Stimulated activated CD4-positive, alpha-beta T cell treated with anti-CD3 and anti-CD28 coated beads, Interleukin-12 subunit alpha, Interleukin-12 subunit beta, amount 100 ng/mL, for 24 hours (primary cell): ENCODE measurements at places on chromosomes 7 and 10.
A peak's percentile ranks its signal among the peaks of the same experiment; 100 is the strongest.

- DNase-seq, result no peak
These were observed 98.3 kb upstream of the C7orf33 start for GRCh38 chr7:148492157-148492860.

DNA sequence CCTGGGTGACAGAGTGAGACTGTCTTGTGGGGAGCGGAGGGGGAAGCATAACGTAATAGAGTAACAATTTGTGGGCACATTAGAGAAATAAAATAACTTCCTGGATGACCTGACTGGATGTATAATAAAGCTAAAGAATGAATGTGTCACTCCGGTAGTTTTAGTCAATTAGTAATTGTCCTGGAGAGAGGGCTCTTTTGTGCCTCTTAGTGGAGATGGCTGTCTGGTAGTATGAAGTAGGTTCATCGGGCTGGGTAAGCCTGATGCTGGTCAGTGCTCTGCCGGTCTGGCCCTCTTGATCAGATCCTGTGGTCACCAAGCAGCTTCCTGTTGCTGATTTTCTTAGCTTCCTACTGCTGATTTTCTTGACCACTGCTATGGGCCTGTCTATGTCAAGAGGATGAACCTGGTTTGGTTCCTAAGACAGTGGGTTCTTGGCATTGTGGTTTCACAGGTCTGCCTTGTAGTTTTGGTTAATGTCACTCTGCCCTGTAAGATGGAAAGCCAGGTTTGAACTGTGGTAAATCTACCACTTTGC lies 34.1 kb downstream of the ZRANB1 start:
- no peak for DNase-seq

GRCh38 chr10:43234471-43235041 lies 32.3 kb downstream of the RASGEF1A start:
- no peak for DNase-seq

GRCh38 chr10:2949948-2950354 lies 117.4 kb upstream of the PFKP start:
- DNase-seq, result peak; percentile 12

DNA sequence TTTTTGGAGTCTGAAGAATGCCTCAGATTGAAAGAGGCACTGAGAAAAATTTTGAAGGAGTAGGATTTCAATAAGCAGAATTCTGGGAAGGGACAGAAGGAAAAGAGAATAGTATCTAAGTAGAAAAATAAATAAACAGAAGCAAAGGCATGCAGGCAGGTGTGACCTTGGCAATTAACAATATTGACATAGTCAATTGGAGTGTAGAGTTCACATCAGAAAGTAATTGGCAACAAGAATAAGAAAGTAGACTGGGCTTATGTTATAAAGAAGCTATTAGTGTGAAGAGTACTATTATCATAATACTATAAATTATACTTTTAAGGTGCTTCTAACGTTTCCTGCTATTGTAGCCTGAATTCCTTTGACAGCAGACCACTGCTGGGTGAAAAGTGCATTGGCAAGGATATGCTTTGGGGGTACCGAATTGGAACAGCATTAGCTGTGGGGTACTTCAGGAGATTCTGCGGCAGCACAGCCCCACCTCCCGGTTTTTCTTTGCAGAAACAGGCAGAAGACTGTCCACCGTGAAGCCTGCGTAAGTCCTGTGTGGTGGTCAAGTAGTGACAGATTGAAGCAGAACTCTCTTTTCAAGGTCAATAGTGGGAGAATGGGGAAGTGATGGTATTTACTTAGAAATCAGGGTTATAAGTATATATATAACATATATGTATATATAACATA lies 357.0 kb downstream of the THSD7A start:
- DNase-seq, result no peak

DNA sequence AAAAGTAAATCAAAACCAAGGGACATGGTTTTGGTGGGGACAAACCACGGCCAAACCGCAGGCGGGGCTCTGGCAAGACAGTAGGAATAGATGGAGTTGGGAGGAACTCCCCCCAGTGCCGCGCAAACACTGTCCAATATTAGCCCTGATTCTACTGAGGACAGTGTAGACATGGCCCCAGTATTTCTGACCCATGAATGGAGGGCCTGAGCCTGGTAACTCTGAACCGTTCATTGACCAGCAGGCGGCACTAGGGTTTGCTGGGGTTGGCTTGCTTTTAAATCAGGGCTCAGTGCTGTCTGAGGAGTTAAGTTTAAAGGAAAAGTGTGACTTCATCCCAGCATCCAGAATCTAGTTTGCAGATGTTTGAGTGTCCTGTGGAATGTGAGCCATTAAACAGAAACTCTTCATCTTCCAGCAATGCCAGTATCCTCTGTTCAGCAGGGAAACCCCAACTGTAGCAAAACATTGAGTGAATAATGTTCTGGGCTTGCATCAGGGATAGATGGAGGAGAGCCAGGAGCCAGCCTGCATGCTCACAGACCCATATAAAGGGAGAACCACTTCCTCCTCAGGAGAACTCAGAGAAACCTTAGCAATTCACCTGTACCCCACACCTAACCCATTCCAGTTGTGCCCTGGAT lies 147.4 kb upstream of the PRSS58 start:
- no peak for DNase-seq

GRCh38 chr10:6201516-6201975 lies 1.2 kb upstream of the PFKFB3 start:
- DNase-seq, result peak; percentile 69

DNA sequence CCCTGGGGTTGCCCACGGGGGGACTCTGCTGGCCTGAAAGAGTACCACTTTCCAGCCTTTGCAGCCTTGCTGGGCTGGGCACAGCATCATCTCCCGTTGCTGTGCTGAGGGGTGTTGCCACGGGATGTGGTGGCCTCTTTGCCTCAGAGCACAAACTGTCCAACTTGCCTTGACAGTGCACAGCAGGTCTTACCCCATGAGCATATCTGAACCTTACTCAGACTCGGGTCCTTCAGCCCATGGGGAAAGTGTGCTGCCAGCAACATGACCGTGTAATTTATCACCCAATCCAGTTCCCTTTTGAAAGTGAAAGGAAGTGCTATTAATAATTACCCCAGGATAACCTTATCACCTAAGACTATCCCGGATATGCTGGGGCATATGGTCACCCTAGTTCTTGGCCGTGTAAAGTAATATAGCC lies 46.8 kb downstream of the TBXAS1 start:
- no peak for DNase-seq

GRCh38 chr7:17063045-17063383 lies 181.2 kb upstream of the AGR3 start:
- no peak for DNase-seq

GRCh38 chr7:142338633-142339501 lies 81.0 kb upstream of the PRSS58 start:
- no peak for DNase-seq
